Stimulated activated CD8-positive, alpha-beta memory T cell treated with anti-CD3 and anti-CD28 coated beads, Interleukin-2, amount 100 ng/mL, for 48 hours (primary cell): ENCODE measurements at places on chromosomes 4 and X.

GRCh38 chrX:7987160-7988012 is 60.2 kb upstream of the PNPLA4 start:
- DNase-seq = no peak

DNA sequence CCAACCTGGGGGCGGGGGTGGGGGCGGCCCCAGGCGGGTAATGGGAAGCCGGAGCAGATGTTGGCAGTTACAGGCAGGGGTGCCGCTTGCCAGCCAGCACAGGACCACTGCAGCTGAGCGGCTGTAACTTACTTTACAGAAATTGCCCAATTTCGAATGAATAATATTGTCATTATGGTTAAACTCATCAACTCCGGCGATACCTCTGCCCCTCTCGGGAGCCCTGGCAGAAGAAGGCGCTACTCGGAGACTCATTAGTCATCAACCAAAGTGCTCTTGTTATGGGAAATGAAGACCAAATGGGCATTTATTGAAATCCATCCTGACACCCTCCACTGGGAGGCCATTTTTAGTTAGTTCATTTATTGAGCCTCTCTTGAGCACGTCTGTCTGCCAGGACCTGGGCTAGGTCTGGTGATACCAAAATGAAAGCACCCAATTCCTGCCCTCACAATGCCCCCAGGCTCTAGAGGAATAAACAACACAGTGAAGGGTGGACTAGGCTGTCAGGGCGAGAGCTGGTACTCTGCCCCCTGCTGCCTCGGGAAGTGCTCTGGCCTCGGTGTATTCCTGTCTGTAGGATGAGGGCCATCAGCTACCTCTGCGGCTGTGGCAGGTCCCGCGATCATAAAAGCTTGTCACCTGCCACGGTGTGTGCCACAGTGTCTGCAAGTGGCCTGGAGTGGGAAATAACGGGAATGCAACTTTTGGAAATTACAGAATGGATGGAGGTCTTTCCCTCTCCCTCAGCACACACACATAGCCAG is 159.1 kb upstream of the PSAPL1 start:
- no peak for DNase-seq

GRCh38 chrX:96715481-96715880 is 30.8 kb downstream of the DIAPH2 start:
- no peak for DNase-seq

DNA sequence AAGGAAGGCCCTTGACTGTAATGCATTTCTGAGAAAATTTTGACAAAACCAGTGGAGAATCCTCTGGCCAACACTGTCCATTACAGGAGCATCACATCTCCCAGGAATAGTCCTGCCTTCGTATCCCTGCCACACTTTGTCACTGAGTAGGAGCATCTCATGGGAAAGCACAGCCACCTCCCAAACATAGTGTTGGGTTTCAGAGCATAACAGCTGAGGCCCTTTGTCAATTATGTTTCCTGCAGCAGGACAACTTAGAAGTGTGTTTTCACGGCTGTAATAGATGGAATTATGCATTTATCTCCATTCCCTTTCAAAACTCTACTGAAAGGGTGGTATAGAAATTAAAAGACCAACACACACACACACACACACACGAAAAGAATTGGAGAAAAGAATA is 91.1 kb upstream of the SMAD1 start:
- no peak for DNase-seq

DNA sequence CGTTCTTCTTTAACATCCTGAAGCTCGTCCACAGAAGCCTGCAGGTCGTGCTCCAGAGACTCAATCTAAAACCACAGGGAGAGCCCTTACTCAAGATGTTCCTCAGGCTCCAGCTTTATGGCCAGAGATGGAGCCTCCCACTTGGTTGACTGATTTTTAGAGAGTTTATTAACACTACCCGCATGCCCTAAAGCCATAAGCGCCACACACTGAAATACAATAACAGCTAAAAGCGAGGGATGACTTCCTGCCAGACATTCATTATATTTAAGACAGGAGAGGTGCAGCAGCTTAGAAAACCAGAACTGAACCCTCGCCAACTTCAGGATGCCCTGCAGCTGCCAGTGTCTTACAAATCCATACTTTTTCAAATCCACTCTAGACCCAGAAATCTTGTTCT is 42.0 kb downstream of the SOD3 start:
- DNase-seq = no peak

DNA sequence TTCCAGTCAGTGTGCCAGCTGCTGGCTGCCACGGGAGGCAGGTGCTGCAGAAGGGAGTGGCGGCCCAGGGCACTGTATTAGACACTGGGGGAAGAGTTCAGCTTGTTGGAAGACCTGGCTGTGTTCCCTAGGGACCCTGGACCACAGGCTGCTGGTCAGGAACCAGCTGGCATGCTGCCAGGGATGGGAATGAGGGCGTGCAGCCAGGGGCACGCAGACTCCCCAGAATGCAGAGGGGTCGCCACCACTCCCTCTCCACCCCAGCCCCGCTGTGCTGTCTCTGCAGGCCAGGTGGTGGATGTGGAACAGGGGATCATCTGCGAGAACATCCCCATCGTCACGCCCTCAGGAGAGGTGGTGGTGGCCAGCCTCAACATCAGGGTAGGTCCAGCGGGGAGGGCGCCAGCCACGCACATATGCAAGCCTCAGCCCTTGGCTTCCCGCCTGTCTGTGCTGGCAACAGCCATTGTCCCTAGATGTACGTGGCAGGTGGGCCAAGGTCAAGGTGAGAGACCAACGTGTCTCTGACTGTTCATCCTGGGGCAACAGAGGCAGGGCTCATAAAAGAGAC is 12.3 kb downstream of the ABCD1 start:
- no peak for DNase-seq

DNA sequence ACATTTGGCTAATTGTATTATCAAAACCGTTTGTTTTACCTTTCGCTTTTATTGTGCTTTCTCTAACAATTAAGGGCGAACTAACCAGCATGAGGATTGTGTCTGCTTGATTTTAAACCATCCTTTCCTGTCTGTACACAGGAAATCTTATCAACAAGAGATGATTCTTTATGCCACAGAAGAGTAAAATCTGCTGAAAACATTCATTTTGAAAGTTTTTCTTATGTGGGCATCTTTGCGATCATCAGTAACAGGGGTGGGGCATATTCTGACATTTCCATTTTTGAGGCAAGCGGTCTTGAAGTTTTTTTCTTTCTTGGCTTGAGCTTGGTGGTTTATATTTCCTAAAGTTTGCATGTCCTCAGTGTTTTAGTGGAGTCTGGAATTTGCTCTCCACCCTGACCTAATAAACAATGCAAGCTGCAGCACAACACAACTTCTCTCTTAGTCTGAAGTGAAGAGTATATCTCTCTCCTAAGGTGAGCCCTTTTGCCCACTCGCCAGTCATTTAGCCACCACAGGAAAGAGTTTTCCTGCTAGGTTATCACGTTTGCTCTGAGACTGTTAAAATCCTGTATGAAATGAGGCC is 26.6 kb downstream of the NFKB1 start:
- no peak for DNase-seq

DNA sequence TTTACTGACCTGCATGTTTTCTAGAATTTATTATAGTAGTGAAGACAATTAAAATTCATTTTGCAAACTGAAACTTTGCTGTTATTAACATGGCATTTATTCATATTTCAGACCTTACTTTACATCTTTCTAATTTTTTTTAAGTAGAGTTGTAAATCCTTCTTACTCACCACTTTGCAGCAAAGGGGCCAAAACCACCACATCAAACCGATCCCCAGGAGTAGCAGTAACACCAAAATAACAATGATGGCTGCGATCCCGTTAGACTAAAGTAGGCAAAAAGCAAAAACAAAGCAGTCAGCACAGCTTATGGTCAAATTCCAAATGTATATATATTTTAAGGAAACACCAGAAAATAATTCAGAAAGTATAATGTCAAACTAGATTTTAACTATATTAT is 64.7 kb downstream of the ANTXR2 start:
- no peak for DNase-seq

DNA sequence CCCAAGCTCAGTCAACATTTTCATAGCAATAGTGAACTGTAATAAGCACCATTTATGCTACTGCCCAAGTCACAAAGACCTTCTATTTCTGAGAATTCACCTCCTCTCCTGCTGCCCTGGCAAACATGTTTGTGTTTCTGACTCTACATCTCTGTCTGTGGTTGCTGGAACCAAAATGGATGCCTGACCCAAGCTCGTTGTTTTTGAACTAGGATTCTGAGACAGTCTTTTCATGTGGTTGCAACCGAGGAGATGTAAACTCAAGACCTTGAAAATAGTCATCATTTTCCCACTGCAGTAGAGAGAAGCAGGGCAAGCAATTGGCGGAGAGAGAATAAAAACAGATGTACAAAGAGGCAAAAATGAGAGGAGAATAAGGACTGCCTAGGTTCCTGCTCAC is 160.2 kb downstream of the RAB28 start:
- no peak for DNase-seq

DNA sequence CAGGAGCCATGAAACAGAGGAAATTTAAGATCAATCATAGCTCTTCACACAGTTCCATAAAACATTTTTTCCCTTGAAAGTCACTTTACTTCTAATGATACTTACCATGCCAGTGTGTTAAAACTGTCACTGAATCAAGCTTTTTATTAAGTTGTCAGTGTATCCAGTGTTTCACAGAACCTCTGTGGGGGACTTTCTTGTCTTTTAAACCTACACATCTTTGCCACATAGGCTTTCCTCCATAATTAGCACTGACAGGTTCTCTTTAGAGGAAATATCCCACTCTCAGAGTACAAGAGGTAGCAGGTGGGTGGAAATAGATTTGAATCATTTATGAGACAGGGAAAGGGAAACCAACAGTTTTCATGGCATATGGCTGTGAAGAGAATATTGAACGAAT is 25.8 kb upstream of the DYNLT3 start:
- DNase-seq = no peak

GRCh38 chrX:2679534-2680485 is 11.3 kb upstream of the CD99 start:
- no peak for DNase-seq

DNA sequence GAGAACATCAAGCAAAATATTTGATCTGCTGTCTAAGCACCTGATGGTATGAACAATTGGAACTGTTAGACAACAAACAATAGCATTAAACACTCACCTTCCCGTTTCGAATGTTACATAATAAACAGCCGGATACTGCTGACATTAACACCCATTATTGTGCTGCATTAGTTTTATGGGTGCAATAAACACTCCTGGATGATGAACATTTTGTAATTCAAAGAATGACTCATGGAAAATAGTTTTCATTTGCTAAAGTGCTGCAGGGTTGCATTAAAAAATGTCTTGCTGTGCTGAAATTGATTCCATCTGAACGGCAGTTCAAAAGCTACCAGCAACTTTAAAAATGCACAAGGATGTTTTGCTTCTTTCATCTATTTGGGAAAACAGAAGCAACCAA is 100.8 kb upstream of the SORBS2 start:
- no peak for DNase-seq

DNA sequence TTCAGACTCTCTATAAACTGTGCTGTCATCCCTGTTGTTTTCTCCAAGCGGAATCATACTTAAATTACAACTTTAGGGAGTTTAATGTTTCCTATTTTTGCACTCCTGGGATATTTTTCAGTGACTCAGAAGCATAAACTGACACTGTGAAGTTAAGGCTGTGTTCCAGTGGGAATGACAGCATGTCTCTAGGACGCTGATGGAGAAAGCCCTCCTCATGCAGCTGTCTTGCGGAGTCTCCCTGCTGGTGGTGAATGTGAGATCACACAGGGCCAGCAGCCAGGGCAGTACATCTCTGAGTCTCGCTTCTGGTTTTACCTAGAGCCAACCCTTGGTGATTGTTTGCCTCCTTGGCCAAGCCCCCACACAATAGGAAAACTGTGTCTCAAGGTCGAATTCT is 53.3 kb downstream of the NFKB1 start:
- no peak for DNase-seq

GRCh38 chrX:118941147-118941546 is 33.3 kb upstream of the LONRF3 start:
- no peak for DNase-seq

GRCh38 chr4:10007793-10008608 is 13.3 kb downstream of the SLC2A9 start:
- DNase-seq = no peak

- DNase-seq = no peak
Measured at GRCh38 chrX:125205918-125206665, 113.6 kb upstream of the TEX13C start.

DNA sequence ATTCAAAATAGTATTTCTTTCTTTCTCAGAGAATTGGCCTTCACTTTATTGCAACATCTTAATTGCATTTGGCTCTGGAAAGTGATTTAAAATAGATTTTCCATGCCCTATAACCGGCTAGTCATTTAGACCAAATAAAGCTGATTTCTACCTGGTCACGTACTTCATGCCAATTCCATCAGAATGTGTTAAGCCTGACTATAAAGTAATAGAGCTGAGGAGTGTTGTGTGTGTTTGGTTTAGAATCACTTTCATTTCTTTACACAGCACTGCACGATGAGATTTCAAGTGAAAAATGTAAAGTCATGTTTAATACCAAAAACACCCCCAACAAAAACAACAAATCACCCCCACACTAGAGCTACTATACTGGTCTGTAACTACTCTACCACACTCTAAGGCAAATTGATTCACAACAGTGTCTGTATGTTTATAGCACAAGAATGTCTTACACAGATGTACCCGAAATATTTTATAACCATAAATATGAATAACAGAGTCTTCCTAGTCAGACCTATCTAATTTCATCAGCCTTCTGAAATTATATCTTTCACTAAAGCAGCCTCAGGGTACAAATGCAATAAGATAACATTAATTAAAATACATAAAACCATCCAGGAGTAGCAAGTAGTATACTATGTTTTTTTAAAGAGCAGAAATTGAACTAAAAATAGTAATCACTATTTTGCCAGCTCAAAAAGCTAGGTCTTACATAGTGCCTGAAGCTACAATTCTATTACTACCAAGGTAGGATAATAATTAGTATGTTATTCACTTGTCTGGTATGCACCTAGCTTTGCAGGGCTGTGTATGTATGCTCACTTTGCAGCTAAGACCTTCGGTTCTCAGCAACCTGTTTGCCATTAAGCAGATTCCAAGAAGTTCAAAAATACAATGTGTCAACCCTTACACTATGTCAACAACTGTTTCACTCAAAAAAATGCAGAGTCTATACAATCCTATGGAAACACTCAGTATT is 28.4 kb downstream of the APBB2 start:
- DNase-seq = no peak

GRCh38 chrX:11264925-11265324 is 28.3 kb upstream of the AMELX start:
- DNase-seq = no peak
